ENCODE measurements at places on chromosomes 2 and 18. TPM values are rescaled to one million over a fixed set of nuclear protein-coding genes. Genes with fewer than 3 reads are reported as not detected.

GRCh38 chr18:57698571-57699276, 77.1 kb upstream of the NARS1 start:
- H3K27ac ChIP-seq, result no peak overlapping the region
- no peaks in the 10 kb centered on the region for H3K4me1 ChIP-seq
- no peak for DNase-seq
- H3K27me3 ChIP-seq, result no peaks in the 10 kb centered on the region
- no peaks in the 10 kb centered on the region for H3K36me3 ChIP-seq
- H3K4me3 ChIP-seq, result no peak overlapping the region

- H3K27ac ChIP-seq, result no peak overlapping the region
- no peak for DNase-seq
- peaks cover 3% of the 10 kb centered on the region for H3K36me3 ChIP-seq
- no peaks in the 10 kb centered on the region for H3K27me3 ChIP-seq
- H3K4me3 ChIP-seq, result no peak overlapping the region
Observed at GRCh38 chr2:85902496-85902895, 13.7 kb upstream of the ST3GAL5 start.

DNA sequence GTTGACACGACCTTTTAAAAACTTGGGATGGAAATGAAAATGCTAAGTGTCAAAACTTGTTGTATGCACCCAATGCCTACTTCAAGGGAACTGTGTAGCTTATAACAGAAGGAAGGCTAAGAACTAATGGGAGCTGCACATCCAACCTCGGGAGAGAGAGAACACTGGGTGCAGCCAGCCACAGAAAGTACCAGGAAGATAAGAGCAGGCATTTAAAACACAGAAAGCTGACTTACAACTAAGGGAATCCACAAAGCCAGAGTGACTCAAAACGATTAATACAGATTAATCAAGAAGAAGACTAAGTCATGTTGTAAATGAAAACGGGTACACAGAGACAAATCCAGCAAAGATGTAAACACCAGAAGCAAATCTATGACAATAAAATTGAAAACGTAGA, 113.4 kb downstream of the HDAC4 start:
- H3K4me1 ChIP-seq, result peaks cover 30% of the 10 kb centered on the region
- H3K36me3 ChIP-seq, result no peaks in the 10 kb centered on the region
- no peak overlapping the region for H3K27ac ChIP-seq
- no peaks in the 10 kb centered on the region for H3K27me3 ChIP-seq
- DNase-seq, result no peak

DNA sequence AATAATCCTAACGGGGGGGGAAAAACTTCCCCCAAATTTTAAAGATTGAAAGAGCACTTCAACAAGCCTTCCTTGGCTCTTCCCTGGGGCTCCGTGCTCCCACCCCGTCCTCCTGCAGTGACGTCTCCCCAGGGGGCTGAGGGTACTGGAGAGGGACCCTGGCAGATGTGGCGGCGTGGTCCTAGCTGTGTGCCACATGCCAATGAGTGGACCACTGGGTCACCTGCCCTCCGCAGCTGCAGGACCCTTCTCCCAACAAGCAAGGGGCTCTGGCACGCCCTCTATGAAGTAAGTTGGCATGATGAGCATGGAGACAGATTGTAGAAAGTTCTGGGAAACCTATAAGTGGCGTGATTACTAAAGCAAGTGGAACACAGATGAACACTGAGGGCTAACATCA, 46.7 kb downstream of the PXDN start:
- H3K27ac ChIP-seq, result no peak overlapping the region
- H3K27me3 ChIP-seq, result no peaks in the 10 kb centered on the region
- H3K4me3 ChIP-seq, result no peak overlapping the region
- no peak for DNase-seq
- no peaks in the 10 kb centered on the region for H3K4me1 ChIP-seq

DNA sequence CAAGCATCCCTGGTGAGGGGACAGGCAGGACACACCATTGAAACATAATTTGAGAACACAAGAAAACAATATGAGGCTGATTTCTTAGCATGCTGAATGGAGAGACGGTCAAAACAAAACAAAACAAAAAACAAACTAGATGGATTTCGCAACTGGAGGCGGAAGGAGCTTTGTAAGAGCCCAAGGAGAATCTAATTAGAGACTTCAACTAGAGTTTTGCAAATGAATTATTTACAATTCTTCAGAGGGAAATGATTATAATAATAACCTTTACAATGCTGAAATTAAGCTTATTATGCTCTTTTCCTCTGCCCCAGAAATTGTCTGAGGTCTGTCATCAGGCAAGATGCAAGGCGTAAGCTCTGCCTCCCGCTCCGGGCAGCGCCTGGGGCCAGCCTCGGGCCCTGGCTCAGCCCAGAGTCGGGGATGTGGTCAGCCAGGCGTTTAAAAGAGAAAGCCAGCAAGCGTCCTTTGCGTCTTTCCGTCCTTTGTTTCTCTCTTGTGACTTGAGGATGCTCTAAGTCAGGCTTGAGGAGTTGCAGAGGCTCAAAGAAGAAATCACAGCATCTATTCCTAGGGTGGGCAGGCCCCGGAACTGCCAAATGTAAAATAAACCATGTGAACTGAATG, 139.6 kb downstream of the TWIST2 start:
- H3K36me3 ChIP-seq, result no peaks in the 10 kb centered on the region
- DNase-seq, result no peak
- H3K27me3 ChIP-seq, result no peaks in the 10 kb centered on the region
- H3K4me3 ChIP-seq, result no peak overlapping the region
- H3K27ac ChIP-seq, result no peak overlapping the region

GRCh38 chr2:9284521-9285297, 78.1 kb downstream of the ASAP2 start:
- no peaks in the 10 kb centered on the region for H3K27me3 ChIP-seq
- no peak for DNase-seq
- no peaks in the 10 kb centered on the region for H3K36me3 ChIP-seq
- no peaks in the 10 kb centered on the region for H3K4me1 ChIP-seq

DNA sequence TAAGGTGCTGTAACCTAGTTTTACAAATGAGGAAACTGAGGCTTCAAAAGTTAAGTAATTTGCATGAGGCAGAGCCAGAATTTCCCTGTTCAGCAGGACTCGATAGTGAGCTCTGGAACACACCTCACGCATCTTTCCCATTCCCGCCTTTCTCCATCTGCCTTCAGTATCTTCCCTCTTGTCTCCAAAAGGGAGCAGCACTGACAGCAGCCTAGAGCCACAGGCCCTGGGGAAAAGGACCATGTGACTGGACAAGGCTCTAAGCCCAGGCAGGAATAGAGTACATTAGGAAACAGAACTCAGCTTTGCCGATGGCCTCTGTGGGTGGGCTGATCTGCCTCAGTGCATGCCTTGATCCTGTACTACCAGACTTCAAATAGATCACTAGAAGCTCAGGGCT, 21.5 kb downstream of the GPR155 start:
- H3K4me3 ChIP-seq, result no peak overlapping the region
- no peaks in the 10 kb centered on the region for H3K27me3 ChIP-seq
- H3K27ac ChIP-seq, result no peak overlapping the region

TRAF3IP1 gene
- 11.9 TPM for total RNA-seq

Data from natural killer cell (primary cell).